Stimulated activated CD4-positive, alpha-beta T cell treated with anti-CD3 and anti-CD28 coated beads, TNF-alpha, amount 100 ng/mL, for 1 hour (primary cell): ENCODE measurements at places on chromosomes 4 and X.

DNA sequence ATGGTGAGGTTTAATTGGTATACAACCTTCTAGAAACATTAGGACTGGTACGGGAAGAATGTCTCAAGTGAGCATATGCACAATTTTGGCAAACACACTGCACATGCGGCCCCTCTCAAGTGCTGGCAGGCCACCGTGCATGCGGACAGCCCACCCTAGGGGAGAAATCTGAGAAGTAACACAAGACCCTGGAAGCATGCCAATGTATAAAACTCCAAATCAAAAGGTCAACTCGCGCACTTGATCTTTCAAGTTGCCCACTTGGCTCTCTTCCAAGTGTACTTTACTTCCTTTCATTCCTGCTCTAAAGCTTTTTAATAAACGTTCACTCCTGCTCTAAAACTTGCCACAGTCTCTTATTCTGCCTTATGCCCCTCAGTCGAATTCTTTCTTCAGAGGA, 488.3 kb downstream of the CFAP47 start:
- DNase-seq = no peak

DNA sequence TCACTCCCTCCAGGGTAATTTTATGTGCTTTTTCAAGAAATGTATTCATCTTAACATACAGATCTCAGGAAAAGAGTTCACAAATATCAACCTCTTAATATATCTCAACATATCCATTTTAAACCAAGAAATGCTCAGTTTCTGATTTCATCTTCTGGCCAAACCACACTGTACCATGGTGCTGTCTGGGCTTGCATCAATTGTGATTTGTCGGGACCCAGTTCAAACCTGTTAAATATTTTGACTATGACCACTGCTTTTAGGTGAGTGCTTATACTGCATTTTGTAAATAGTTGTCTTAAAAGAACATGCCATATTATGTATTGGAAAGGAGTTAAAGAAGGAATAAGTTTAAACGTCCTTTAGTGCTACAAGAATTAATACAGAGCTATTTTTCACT, 352.1 kb downstream of the SPOCK3 start:
- DNase-seq = no peak

GRCh38 chr4:146059865-146060264, 115.7 kb upstream of the LSM6 start:
- no peak for DNase-seq

- no peak for DNase-seq
Observed at GRCh38 chrX:24985120-24985519, 30.6 kb downstream of the ARX start.

- DNase-seq = no peak
Observed at GRCh38 chrX:47610511-47610910, 9.1 kb downstream of the SYN1 start.

DNA sequence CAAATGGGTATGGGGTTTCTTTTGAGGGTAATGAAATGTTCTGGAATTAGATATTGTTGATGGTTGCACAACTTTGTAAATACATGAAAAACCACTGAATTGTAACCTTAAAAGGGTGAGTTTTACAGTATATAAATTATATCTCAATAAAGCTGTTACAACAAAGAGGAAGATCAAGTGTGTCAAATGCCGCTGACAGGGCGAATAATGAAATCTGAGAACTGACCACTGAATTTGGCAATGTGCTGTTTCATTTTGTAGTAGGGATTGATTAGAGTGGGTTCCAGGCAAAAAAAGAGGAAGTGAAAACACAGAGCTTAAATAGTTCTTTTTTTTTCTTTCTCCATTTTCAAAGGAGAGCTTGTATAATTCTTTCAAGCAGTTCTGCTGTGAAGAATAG, 161.1 kb upstream of the NAP1L5 start:
- no peak for DNase-seq

DNA sequence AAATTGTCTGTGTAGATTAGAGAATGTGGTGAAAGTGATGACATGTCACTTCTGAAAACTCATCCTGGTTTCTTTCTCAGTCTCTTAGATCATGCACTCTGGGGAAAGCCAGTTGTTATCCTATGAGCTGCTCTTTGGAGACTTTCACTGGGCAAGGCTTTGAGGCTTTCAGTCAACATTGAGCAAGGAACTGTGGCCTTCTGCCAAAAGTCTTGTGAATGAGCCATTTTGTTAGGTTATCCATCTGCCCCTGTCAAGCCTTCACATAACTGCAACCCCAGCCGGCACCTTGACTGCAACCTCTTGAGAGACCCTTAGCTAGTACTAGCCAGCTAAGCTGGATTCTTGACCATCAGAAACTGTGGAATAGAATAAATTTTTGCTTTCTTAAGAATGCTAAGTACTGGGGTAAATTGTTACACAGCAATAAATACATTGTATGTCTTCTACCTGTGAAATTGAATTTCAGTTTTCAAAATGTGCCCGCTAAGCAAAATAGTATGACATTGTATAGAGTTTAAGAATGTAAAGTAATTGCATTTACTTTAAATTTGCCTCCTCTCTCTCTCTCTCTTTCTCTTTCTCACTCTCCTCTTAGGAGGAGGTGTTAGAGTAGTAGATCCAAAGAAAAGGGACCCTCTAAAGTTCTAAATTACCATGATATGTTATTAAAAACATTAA, 1273.0 kb downstream of the RAPGEF2 start:
- no peak for DNase-seq

- no peak for DNase-seq
Observed at GRCh38 chr4:19883841-19884240, 367.9 kb upstream of the SLIT2 start.

DNA sequence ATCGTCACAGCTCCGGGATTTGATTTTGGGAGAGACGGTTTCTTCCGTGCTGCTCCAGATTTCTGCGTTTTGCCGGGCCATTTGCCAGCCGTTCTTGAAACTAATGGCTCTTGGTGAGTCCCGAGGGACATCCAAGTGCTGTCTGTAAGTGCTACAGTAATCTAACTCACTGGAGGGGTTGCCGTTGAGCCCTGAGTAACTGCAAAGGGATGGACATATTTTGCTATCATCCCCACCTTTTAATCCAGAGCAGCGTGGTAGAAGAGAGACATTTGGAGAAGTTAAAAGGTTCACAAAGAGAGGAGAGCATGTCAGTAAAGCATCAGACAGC, 88.9 kb upstream of the PDLIM3 start:
- DNase-seq = no peak

- no peak for DNase-seq
Observed at GRCh38 chrX:25275159-25275558, 259.4 kb upstream of the ARX start.

DNA sequence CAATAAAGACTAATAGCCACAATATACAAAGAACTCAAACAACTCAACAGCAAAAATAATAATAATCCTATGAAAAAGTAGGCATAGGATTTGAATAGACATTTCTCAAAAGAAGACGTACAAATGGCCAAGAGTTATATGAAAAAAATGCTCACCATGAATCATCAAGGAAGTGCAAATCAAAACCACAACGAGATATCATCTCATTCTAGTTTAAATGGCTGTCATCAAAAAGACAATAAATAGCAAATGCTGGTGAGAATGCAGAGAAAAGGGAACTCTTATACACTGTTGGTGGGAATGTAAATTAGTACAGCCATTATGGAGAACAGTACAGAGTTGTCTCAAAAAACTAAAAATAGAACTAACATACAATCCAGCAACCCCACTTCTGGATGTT, 18.8 kb downstream of the TLR6 start:
- no peak for DNase-seq

GRCh38 chr4:159416996-159417395, 314.1 kb downstream of the RAPGEF2 start:
- no peak for DNase-seq

DNA sequence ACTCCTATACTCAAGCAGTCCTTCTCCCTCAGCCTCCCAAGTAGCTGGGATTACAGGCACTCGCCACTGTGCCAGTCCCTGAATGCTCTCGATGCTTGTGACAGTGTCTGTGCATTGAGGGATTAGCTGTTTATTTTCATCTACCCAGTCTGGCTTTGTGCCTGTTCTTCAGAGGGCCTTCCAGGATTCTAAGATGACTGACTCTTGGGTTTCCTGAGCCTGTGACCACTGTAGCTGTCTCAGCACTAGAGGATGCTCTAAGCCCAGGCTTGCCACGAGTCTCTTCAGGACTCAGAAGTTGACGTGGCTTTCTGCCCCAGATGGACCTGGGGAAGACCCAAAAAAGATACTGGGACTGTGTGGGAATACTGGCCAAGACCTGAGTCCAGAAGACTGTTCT, 201.4 kb downstream of the ARHGAP10 start:
- DNase-seq = no peak

DNA sequence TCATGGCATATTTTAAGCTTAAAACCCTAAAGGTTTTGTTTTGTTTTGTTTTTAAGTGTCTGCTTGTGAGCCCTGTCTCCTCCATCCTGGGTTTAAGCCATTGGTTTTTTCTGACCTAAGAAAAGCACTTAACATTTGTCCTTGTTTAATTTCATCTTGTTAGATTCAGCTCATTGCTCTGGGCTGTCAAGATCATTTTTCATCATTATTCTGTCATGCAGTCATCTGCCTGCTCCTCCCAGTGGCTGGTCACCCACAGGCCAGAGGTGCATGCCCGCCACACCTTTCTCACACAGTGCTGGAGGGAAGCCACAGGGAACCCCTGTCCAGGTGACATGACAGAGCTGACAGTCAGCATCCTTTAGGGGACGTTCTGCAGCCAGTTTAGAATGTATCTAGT, 11.7 kb upstream of the REELD1 start:
- DNase-seq = no peak

DNA sequence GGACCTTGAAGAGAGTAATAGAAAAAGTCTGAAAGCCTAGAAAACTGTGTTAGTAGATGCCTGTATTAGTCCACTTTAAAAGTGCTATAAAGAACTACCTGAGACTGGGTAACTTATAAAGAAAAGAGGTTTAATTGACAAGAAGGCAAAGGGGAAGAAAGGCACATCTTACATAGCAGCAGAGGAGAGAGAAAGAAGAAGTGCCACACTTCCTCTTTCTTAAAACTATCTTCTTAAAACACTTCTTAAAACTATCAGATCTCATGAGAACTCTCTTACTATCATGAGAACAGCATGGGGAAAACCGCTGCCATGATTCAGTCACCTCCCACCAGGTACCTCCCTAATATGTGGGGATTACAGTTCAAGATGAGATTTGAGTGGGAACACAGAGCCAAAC, 18.8 kb upstream of the COL25A1 start:
- no peak for DNase-seq
